ENCODE measurements at places on chromosomes 12 and 14.

- DNase-seq, result no peak
Measured at GRCh38 chr12:124919521-124920352, 5.3 kb upstream of the UBC start.

DNA sequence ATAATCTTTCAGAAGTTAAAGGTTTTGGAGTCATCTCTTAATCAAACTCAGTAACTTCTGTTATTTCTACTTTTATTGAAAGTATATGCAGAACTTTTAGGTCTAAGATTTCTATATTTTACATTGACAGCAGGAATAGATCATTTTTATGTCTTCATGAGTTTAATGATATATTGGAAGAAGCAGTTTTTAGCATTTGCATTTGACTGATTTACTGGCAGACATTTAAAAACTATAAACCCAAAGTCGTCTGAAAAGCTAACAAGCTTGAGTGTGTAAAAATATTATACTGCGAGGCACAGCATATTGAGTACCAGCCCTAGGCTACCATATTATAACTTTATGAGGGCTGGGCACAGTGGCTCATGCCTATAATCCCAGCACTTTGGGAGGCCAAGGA lies 214.0 kb upstream of the GARIN2 start:
- no peak for DNase-seq

GRCh38 chr14:79596551-79596950 lies 614.8 kb downstream of the DIO2 start:
- DNase-seq, result no peak

DNA sequence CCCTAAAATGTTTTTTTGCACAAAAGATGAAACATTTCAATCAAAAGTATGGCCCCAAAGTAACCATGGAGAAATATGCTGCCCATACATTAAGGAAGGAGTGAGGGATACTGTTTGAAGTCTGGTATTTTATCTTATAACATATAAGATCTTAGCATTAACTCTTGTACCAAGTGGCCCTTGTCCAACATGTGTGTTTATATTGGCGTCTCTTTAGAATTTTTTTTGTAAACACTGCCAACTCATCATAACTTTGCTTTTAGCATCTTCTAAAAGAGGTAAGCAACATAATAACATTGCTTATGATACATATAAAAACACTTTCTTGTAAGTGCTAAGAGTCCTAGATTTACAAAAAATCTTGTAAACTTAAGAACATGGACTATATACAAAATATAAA lies 419.7 kb downstream of the ADAMTS20 start:
- no peak for DNase-seq

DNA sequence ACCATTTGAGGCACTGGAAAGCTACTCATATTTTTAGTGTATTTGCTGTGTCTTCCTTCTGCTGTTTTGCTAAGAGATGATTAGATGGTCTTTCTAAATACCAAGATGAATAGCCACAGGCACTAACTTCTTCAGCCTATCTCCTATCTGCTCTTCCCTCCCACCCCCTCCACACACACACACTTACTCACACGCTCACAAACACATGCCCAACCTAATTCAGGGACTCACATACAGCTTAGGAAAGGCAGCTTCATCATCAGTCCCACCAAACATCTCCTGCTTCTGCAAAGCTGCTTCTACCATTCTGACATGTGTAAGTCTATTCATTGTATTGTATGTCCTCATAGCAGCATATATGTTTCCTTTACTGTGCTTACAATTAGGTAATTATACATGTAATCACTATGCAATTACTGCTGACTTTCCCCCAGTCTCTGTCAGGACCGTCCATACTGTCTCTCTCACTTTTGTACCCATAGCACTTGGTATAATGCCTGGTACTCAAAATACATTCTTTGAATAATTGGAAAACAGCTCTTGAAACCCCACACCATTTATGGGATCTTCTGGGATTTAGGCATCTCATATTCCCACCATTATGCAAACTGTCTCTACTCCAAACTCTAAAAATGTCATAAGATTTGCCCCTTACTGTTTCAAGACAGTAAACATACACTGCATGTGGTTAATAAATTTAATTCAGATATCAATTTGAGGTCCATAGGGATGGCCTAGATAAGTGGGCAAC lies 83.3 kb upstream of the HIF1A start:
- DNase-seq, result no peak

DNA sequence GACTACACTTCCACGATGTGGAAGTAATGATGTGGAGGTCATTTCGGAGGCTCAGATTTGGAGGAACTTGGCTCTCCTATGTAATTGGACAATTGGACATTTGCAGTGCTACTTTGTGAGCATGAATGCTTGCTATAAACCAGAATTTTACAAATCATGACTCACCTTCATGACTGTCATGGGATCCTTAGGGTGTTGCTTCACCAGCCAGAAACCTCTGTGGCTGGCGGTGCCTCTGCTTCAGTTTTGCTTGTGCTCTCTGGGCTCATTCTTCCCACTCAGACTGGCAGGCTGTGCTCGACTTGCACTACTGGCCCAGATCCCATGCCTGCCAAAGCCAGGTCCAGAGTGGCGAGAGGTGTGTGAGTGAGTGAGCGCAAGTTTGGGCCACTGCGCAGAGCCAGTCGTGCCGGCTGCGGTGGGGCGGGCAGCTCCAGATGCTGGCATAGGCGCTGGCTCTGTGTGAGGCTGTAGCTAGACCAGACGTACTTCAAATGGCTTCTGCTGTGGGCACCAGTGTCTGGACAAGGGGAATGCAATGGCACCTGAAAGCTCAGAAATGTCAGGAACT lies 387.8 kb downstream of the AEBP2 start:
- no peak for DNase-seq

GRCh38 chr12:105100998-105101397 lies 6.5 kb upstream of the WASHC4 start:
- DNase-seq, result no peak

DNA sequence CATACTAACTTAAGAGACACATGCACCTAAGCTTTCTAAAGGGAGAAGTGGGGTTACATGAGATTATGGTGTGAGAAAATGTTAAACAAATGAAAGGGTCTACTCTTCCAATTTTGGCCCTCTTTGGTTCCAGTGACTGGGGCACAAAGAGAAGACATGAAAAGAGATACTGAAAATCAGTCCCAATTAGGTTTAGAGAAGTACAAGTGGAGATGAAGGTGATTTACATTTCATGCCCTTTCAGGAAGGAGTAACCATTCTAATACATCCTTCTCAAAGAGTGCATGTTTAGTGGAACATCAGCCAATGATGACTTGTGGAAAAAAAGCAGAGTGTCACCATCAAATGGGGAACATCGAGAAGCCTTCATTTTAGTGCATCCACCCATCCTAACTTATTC lies 14.4 kb downstream of the MGP start:
- DNase-seq, result no peak

GRCh38 chr12:119589097-119589496 lies 4.5 kb upstream of the TMEM233 start:
- no peak for DNase-seq

Data from activated naive CD8-positive, alpha-beta T cell treated with anti-CD3 and anti-CD28 coated beads, Interleukin-2, amount 10 ng/mL, durations not matched to agents 7 days and 5 days (primary cell).